Prostate gland (tissue), 2 donors: ENCODE measurements at places on chromosomes 1 and 21. TPM values are rescaled to one million over a fixed set of nuclear protein-coding genes. Genes with fewer than 3 reads are reported as not detected.

The KRTAP20-3 gene
- total RNA-seq, result not detected

DNA sequence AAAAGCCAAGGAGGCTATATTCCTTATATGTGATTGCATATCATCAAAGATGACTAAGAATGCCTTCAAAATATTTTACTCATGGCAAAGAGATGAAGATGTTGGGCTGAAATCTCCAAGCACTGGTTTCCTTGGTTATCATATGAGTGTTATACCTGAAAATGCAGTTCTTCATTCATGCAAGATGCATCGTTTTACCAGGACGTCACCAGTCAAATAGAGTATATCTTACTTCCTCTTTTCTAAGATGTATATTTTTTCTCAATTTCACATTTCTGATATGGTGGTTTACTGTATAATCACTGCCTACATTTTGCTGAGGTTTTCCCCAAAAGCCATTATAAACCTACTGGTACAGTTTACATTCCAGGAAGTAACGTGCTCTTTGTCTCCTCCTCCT is 1085.7 kb downstream of the NCAM2 start:
- DNase-seq, result no peak

- DNase-seq, result no peak
These were observed 34.6 kb downstream of the TNR start for GRCh38 chr1:175708787-175709186.

- peak; percentile 75 for DNase-seq
These were observed 90.2 kb upstream of the C1orf21 start for GRCh38 chr1:184296466-184297243.

GRCh38 chr1:160865337-160865736 is 2.6 kb upstream of the CD244 start:
- DNase-seq, result no peak
